ENCODE measurements at places on chromosomes 5 and 9.

GRCh38 chr9:128384801-128385495 lies 13.8 kb downstream of the URM1 start:
- DNase-seq = no peak

DNA sequence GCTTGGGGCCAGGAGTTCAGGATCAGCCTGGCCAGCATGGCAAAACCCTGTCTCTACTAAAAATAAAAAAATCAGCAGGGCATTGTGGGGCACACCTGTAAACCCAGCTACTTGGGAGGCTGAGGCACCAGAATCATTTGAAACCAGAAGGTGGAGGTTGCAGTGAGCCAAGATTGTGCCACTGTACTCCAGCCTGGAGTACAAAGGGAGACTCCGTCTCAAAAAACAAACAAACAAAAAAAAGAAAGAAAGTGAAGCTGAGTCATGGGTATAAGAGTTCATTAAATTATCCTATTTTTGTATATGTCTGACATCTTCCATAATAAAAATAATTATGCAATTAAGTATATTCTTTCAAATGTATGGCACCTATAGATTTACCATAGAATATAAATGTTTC lies 37.2 kb downstream of the CHD1 start:
- no peak for DNase-seq

DNA sequence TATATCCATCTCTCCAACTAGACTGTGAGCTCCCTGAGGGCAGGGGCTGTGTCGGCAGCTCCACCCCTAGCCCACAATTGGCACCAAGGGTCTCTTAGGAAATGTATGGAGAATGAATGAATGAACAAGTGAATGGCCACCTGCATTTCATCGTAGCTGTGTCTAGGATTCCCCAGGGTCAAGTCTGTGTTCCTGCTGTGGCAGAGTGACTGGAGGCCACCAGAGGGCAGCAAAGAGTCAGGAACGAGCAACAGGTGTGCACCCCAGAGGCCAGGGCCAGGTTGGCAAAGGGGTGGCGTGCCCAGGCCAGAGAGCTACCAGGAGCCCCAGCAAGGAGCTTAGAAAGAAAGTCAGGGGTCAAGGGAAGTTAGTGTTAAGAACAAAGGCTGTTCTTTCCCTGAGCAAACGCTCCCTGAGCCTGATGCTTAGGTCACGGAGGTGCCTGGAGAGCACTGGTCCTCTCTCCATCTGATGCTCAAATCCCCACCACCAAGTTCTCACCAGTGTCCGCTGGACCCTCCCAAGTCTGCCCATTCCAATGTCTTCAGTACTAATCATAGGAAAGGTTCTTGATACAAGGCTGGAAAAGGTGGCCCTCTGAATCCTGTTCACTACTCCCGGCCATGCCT lies 160.7 kb downstream of the PAX5 start:
- peak; percentile 65 for DNase-seq

DNA sequence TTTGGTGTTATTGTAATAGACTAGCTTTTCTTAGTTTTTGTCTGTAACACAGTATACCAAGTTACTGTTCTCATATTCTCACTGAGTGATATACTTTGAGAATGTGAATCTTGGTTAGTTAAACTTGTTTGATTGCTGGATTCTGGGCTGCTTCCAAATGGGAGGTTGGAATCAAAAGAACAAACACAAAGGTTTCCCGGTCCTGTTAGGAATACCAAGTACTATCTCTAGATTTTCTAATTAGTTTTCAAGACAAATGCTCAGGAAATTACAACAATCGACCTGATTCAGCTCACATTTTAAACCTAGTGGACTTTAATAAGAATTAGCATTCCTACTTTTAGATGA lies 244.3 kb downstream of the CSNK1G3 start:
- no peak for DNase-seq

DNA sequence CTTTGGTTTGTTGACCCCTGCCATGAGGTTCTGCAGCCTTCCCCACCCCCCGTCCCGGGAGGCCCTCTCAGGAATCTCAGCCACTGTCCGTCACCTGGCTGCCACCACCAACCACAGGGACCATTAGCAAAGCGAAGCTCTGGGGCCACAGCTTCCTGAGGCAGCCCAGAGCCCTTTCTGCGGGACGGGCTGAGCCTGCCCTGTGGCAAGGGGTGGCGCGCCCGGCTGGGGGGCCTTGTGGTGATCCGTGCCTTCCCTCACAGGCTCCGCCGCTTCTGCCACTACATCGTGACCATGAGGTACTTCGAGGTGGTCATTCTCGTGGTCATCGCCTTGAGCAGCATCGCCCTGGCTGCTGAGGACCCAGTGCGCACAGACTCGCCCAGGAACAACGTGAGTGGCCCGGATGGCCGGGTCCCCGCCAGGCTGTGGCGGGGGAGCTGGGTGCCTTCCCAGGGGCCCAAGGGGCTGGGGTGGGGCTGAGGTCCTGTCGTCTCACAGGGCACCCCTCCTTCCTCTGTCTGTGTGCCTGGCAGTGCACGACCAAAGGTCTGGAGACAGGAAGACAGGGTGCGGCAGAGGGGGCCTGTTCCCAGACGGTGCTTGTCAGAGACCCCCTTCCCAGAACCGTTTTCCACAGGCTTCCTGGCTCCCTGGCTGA lies 169.2 kb downstream of the CACNA1B start:
- no peak for DNase-seq

Measured in inflammatory macrophage treated with lipopolysaccharide for 1 hour (primary cell).